Stimulated activated CD8-positive, alpha-beta memory T cell treated with anti-CD3 and anti-CD28 coated beads, Interleukin-7, amount 100 ng/mL, for 48 hours (primary cell): ENCODE measurements at places on chromosomes 3 and 15.

GRCh38 chr15:39828374-39828931 is 45.8 kb upstream of the FSIP1 start:
- no peak for DNase-seq

DNA sequence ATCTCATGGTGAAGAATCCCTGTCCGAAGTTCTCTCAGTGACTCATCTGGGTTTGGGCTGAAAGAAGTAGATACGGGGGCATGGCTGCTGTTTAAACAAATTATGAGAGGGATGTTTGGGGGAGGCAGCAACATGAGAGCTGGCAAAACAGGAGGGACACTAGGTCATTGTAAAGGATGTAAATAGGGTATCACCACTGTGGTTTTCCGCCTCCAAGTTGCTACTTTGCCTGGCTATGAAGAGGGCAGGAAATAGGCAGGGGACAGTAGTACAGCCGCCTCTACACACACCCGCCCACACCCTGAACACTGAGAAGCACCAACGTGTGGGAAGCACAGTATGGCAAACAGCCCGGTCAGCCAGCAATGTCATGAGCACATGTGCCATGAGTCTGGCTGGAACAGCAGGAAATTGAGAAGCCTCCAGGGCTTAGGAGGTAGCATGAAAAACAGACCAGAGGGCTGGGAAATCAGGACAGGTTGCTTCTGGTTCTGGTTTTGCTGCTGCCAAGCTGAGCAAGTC is 17.1 kb downstream of the HEXA start:
- DNase-seq, result no peak

GRCh38 chr3:141246224-141246957 is 14.8 kb downstream of the PXYLP1 start:
- no peak for DNase-seq

- no peak for DNase-seq
These were observed 556 bp downstream of the ANKRD63 start for GRCh38 chr15:40282147-40282868.

DNA sequence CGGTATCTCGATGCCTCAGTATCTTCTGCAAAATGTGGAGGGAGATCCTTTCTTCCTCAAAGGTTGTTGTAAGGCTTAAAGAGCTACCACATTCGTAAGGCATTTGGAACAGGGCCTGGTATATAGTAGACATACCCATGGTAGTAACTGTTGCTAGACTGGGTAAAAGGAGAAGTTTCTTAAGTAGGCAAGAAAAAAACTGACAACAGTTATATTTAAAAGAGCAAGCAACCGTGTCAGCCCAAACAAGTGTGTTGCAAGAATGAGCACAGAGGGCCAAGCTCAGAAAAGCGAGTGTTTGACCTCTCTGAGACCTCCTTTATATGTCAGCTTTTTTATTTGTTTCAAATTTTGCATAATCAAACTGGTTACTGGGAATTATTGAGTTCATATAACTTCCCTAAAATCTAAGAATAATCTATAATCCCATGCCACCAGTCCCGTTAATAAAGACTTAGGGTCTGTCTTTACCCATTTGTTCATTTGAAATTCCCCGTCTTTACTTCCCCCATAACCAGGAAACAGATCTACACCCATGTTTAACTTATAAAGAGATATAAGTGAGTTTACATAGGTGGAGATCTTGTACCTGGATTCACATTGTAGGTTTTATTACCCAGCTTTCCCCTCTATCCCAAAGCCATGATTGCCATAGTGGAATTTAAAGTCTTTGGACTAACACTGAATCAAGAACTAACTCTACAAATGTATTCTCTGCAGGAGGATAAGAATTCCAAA is 7.3 kb downstream of the B3GNT5 start:
- DNase-seq, result no peak

DNA sequence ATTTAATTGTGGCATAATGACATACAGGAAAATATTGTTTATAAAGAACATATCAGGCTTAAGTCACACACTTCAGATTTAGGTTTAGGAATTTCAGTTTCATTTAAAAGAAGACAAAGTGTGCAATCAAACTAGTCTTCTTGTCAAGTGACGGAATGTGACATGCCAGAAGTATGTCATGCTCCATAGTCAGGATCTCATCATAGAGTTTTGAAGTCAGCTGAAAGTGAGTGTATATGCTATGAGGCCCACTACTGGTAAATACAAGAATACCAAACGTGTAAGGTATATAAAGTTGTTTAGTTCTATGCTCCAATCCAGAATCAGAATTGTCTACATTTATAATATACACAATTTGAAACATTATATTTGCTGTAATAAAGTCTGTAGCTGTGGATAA is 988.4 kb downstream of the TBL1XR1 start:
- no peak for DNase-seq

- no peak for DNase-seq
These were observed 140.0 kb upstream of the BHLHE40 start for GRCh38 chr3:4839278-4839677.

DNA sequence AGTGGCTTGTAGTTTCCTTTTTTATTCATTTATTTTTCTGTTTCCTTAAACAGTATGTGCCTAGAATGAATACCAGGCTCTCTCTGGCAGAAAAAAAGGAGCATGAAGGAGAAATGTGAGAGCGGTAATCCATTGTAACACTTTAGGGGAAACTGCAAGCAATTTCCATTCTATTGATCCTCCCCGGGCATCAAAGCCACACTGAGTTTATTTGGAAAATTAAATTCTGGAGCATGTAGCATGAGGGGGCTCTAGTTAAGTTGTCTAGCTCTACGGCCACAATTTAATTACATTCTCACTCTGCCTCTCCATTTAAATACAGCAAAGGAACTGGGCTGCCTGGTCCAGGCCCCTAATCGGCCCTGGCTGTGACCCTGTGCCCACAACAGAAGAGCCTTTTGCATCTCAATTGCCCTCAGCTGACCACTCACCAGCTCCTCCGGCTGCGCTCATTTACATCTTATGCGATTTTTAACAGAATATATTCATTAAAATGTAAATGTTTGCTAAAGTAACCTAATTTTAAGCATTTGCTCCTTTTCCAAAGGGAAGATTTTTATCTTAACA is 72.9 kb downstream of the MEGF11 start:
- DNase-seq, result no peak

DNA sequence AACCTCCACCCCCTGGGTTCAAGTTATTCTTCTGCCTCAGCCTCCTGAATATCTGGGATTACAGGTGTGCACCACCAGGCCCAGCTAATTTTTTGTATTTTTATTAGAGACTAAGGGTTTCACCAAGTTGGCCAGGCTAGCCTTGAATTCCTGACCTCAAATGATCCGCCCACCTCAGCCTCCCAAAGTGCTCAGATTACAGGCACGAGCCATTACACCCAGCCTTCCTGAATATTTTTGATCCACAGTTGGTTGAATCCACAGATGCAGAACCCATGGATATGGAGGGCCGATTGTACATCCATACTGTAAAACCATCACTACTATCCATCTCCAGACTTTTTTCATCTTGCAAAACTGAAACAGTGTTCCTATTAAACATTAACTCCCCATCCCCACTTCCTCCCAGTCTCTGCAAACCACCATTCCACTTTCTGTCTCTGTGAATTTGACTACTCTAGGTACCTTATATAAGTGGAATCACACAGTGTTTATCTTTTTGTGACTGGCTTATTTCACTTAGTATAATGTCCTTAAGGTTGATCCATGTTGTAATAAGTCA is 8.2 kb upstream of the TMEM62 start:
- DNase-seq, result no peak

DNA sequence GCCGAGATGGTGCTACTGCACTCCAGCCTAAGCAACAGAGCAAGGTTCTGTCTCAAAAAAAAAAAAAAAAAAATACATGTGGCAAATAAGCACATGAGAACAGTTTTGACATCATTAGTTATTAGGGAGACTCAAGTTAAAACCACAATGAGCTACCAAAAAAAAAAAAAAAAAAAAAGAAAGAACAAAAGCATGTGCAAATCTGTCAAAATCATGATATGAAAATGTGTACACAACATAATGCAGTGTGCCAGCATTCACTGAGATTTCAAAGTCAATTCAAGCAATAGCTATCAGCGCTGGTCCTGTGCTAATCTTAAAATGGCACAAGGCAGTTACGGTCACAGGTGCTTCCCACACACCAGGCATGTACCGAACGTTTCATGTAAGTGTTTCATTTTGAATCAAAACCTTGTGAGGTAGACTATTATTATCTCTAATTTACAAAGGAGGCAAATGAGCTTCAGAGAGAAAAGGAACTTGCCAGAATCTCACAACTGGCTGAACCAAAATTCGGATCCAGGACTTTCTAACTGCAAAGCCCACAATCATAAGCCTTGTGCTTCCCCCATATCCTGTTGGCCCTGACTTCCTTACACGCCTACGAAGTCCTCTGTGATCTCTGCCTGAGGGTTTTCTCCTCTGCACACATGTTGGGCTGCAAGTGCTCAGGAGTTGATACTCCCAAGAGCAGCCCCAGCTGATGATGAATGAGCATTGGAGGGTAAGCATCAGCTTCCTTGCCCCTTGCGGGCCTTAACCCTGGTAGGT is 200.1 kb upstream of the PROK2 start:
- no peak for DNase-seq

DNA sequence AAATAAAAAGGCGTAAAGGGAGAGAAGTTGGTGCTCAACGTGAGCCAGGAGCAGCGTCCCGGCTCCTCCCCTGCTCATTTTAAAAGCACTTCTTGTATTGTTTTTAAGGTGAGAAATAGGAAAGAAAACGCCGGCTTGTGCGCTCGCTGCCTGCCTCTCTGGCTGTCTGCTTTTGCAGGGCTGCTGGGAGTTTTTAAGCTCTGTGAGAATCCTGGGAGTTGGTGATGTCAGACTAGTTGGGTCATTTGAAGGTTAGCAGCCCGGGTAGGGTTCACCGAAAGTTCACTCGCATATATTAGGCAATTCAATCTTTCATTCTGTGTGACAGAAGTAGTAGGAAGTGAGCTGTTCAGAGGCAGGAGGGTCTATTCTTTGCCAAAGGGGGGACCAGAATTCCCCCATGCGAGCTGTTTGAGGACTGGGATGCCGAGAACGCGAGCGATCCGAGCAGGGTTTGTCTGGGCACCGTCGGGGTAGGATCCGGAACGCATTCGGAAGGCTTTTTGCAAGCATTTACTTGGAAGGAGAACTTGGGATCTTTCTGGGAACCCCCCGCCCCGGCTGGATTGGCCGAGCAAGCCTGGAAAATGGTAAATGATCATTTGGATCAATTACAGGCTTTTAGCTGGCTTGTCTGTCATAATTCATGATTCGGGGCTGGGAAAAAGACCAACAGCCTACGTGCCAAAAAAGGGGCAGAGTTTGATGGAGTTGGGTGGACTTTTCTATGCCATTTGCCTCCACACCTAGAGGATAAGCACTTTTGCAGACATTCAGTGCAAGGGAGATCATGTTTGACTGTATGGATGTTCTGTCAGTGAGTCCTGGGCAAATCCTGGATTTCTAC is at the start of gene RARB:
Gene RARB, plus strand, starts transcription at position 322 of the 847 bp plus-strand sequence. Its CDS starts 469 bp downstream, at position 791.
- no peak for DNase-seq

DNA sequence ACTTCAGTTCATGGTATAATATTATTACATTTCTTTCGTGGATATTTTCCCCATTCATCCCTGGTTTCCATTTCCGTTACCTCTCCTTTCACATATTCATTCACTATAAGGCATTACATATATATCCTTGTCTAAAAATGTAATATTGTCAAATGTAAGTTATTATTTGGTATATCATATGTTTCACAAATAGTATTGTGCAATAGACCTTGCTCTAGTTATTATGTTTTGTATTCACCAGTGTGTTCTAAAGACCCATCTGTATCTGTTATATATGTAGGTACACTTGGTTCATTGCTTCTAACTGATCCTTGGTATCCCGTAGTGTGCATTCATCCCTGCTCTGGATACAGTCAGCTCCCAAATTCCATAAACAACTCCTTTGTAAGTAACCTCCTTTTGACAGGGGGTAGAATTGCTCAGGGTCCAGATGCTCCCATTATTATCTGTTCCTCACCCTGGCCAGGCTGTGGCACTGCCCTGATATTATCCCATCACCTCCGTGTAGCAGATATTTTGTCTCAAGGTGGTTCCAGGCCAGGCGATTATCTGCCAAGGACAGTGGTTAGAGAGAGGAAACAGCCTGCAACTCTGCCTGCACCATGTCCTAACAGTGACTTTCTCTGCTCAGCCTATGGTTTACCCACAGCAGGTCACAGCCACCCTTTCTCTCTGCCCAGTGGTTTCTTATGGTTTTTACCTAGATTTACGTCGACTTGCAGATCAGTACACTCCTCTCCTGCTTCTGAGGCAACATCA is 29.2 kb downstream of the PAQR9 start:
- DNase-seq, result no peak

GRCh38 chr3:15500107-15500724 is 21.3 kb downstream of the COLQ start:
- no peak for DNase-seq

DNA sequence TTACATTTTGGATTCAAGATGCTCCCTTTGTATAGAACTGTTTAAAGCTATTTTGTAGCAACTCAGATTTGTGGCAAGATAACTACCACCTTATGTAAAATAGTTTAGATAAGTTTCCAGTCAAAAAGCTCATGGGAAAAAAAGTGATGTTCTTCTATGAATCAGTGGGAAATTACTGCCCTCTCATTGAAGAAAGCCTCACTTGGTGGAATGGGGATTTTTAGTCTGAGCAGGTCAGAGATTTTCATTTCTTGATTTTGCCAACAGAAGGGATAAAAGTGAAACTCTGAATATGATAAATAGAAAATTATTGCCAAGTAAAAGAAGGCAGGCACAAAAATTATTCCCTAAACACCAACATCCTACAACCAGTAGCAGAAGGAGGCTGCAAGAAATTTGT is 25.8 kb upstream of the CSTA start:
- no peak for DNase-seq

GRCh38 chr3:39849992-39850715 is 40.7 kb downstream of the MYRIP start:
- no peak for DNase-seq

- DNase-seq, result peak; percentile 2
These were observed 79.8 kb upstream of the FNDC3B start for GRCh38 chr3:171959532-171960089.

DNA sequence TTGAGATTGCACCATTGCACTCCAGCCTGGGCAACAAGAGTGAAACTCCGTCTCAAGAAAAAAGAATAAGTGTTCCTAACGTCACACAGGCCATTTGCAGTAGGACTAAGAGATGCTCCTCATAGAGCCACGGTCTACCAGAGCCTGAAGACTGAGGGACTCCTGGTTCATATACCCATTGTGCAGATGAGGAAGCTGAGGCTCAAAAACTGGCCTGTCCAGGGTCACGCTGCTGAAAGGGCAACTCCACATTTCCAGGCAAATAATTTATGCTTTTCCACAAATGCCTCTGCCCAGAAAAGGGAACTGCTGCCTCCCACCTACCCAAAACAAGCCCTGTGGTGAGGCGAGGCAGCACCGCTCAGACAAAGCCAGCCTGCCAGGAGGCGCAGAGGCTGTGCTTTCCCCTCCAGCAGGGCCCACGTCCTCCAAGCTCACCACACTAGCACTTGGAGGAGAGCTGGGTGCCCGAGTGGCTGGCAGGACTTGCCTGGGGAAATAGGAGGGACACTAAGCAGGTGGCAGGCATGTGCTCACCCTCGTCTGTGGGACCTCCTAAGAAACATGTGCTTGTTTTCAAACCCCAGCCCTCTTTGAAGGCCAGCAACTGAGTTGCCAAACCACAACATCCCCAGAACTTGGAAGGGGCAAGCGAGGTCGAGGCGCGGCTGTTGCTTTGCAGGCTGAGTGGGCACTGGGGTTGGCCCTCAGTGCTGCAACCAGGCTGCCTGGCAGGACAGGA is 195.6 kb downstream of the XXYLT1 start:
- no peak for DNase-seq
